ENCODE measurements at places on chromosomes 3 and 15. TPM values are rescaled to one million over a fixed set of nuclear protein-coding genes. Genes with fewer than 3 reads are reported as not detected.

DNA sequence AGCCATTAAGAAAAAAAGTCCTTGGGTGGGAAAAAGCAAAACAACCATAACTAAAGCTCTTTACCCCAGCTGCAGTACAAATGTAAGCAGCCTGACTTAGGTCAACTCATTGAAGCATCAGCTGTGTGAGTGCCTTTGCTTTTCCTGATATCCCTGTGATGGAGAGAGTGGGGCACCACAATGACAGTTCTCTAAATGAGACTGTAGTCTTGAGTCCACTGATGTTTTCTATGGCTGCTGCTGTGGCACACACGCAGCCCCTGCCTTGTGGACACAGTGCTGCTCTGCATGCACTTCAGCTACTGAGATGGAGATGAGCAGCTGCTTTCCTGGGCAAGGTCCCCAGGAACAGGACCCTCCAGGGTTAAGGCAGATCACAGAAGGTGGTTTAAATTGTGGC is 173.2 kb downstream of the KCNAB1 start:
- H3K27me3 ChIP-seq: no peaks in the 10 kb centered on the region
- no peak for DNase-seq
- H3K4me1 ChIP-seq: peaks cover 14% of the 10 kb centered on the region
- H3K36me3 ChIP-seq: no peaks in the 10 kb centered on the region
- H3K4me3 ChIP-seq: no peak overlapping the region

Gene WDR53
- total RNA-seq: 13.5 TPM

- no peak for DNase-seq
- H3K4me1 ChIP-seq: peaks cover 23% of the 10 kb centered on the region
- no peak overlapping the region for H3K4me3 ChIP-seq
- H3K36me3 ChIP-seq: peaks cover 44% of the 10 kb centered on the region
- H3K27ac ChIP-seq: peak overlapping the region; percentile 27
- no peaks in the 10 kb centered on the region for H3K27me3 ChIP-seq
Observed at GRCh38 chr15:89197503-89197971, 23.8 kb downstream of the RLBP1 start.

- no peak for DNase-seq
- H3K27me3 ChIP-seq: no peaks in the 10 kb centered on the region
- H3K27ac ChIP-seq: no peak overlapping the region
- H3K4me1 ChIP-seq: peaks cover 6% of the 10 kb centered on the region
Observed at GRCh38 chr15:76844096-76844495, 61.0 kb downstream of the SCAPER start.

DNA sequence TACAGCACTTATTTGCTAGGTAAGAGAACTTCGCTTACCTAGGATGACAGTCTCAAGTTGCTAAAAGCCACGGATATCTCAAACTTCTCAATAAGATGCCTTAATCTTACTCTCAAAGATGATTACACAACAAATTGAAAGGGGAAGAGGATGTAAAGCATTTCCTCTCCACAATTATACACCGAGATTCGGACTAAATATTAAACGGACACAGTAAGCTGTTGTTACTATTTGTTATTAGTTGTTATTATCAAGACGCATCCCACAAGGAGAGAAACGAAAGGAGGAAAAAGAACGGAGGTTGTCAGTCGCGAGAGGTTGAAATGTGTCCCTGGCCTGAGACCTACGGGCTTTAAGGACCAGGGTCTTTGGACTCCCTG is 660 bp downstream of the ZNF106 start:
- no peak for DNase-seq
- peak overlapping the region; percentile 85 for H3K4me3 ChIP-seq
- H3K27ac ChIP-seq: peak overlapping the region; percentile 97
- H3K27me3 ChIP-seq: no peaks in the 10 kb centered on the region
- H3K36me3 ChIP-seq: no peaks in the 10 kb centered on the region
- peaks cover 40% of the 10 kb centered on the region for H3K4me1 ChIP-seq
